ENCODE measurements at places on chromosomes 4 and X.

- no peak for DNase-seq
Observed at GRCh38 chr4:141057582-141057981, 75.7 kb downstream of the RNF150 start.

DNA sequence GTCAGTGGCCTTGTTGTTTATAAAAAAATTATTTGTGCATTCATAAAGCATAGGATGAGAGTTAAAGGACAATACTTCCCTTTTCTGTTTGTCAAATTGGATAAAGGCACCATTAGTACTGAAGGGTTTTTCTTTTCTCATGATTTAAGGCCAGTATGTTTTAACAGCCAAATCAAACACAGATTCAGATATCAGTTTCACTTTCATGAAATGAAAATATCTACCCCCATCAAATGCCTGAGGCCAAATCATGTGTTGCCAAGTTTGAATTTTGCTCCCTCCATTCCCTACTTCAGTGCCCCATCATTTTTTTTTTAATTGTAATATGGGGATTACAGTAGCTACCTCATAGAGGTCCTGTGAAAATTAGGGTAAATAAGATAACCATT is 745.9 kb downstream of the RPA4 start:
- no peak for DNase-seq

DNA sequence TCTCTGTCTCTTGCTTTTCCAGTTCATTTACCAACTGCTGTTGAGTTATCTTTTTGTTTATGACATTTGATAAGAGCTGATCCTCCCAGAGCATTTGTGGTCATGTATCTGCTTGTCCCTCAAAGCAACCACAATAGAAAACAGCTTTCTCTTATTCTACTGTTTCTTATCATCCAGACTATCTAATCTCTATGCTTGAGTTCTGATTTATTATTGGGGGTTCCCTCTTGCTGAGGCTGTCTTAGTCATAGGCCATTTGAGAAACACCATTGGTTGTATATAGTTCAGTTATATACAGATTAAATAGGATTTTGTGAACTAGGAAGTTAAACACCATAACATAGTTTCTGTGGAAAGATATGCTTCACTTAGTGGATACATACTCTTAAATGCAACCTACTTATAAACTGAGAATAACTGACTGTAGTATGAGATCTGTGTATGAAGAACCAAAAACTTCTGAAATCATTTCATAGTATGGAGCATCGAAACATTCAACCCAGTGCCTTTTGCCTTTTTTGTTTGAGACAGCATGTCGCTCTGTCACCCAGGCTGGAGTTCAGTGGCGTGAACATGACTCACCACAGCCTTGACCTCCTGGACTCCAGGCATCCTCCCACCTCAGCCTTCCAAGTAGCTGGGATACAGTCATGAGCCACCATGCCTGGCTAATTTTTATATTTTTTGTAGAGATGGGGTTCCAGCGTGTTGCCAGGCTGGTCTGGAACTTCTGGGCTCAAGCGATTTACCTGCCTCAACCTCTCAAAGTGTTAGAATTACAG is 75.8 kb downstream of the STIM2 start:
- DNase-seq: no peak

- no peak for DNase-seq
Observed at GRCh38 chr4:41077628-41078027, 136.7 kb downstream of the APBB2 start.

DNA sequence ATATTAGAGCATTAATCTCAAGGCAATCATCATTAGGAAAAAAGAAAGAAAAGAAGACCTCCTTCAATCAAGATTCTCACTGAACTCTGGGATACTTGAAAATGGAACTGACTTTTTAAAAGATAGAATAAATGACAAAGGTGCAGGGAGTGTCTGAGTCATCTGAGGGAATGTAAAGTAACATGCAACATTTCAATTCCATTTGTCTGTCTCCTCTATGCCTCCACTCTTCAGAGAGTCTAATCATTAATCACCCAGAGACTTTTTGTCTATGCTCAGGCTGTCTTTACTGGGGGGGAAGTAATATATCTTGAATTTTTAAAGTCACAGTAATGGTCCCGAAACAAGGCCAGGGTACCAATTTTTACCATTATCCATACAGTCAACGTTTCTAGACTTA is 55.0 kb upstream of the PACRGL start:
- DNase-seq: no peak

DNA sequence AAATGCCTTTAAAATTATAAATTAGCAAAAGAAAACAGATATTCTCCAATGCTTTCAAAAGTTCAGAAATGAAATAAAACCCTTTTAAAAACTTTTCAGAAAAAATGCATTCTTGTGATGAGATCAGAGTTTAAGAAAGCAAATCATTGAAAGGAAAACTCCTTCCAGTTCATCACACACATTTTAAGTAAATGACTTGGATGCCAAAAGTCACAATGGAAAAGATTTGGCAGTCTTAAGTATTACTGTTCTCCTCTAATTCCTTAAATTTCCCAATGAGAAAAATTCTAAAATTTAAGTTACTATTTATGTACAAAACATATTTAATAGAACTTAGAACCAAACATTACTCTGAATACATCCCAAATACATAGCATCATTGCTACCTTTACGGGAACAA is 21.1 kb downstream of the HOPX start:
- no peak for DNase-seq

DNA sequence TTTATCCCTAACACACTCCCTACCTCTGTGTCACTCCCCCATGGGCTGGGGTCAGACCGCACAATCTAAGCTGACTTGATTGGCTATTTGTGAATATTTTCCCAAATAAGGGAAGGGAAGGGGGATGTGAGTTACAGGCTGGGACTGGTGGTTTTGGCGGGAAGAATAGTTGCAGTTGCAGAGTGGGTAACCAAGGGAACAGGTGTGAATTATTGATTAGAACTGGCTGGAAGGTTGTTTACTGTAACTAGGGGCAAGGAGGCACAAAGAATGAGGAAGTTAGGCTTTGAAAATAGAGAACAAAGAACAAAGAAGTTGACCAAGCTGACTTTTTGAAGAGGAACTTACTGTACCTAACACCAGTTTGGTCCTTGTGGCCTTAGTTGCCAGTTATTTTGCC is 88.0 kb upstream of the XAGE2 start:
- DNase-seq: no peak

DNA sequence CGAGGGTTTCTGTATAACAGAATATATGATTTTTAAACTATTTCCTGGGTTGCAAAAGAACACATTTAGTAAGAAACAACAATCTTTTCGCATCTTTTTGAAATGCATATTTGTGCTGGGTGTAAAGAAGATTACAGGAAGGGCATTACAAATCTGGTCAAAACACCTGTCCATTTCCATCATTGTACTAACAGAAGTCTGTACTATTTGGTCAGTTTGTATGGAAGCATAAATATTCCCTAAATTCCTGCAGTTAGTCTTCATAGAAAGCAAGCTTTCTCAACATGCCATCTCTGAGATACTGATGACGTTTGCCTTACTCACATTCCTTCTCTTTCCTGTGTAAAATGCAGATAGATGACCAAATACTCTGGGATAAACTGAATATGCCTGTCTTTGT is 203.3 kb downstream of the NWD2 start:
- DNase-seq: no peak

DNA sequence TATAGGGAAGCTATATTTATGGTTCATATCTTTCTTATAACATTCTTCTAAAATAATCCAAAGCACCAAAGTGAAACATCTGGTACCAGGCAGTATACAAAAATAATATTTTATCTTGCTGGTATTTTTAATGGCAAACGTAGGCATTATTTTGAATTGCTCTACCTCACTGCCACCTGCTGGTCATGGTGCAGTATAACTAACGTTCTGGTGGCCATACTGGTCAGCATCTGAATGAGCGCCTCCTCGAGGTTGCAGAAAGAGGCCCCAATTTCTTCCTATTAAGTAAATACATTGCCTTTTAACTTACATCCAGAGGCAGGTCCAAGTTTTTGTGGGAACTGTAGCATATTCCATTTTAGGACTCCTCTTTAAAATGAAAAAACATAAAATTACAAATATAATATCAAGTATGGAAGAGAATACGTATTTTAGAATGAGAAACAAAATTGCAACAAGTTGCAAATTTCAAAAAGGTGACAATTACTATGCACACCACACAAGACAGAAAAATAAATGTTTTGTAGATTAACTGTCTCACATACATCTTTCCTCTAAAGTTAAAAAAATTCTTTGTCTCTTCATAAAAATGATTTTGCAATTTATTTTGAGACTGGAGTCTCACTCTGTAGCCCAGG is 22.9 kb upstream of the CWH43 start:
- DNase-seq: peak; percentile 97

- DNase-seq: no peak
Observed at GRCh38 chr4:6965329-6965728, 55.7 kb downstream of the TBC1D14 start.

DNA sequence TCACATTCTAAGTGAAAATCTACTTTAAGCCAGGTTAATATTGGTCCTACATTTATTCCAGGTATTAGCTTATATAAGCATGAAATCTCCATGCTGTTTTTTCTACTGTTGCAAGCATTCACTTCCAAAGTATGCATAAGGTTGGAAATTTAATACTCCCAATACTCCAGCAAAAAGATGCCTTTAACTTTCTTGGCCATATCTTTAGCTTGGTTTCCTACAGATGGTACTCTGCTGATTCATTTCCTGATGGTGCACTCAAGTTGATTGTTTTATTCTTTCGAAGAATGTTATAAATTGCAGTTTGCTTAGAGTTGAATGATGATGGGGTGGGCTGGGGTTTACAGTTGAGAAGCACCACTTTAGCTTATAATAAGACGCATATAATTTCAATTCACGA is 330.2 kb downstream of the PTTG2 start:
- no peak for DNase-seq

DNA sequence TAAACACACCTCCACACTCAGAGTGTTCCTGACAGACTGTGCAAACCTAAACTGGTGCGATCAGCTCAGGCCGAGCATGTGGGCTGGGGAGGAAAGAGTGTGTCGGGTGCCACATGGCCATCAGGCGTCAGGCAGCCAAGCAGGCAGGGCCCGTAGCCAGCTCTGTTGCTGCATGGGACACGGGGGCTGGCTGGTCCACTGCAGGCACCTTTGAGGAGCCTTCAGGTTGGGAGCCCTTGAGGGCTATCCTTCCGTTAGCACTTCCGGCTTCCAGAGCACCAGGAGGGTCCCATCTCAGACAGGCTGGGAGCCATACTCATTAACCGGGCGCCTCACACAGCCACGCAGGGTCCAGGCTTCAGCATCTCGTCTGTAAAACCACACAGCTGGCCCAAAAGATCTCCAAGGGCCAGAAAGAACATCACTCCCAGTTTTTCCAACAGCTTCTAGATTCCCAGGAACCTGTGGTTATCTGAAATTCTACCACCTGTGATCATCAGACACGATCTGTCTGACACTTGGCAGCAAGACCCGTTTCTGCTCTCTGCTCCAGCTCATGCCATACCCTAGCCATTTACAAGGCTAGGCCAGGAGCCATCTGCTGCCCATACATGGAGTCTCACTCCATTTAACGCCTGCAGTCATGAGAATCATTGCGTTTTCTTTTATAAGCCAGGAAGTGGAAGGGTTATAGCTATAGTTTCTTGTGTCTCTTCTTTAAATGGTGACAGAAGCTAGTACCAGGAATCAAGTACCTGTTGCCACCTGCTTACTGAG is 87.5 kb downstream of the NSUN7 start:
- DNase-seq: no peak

DNA sequence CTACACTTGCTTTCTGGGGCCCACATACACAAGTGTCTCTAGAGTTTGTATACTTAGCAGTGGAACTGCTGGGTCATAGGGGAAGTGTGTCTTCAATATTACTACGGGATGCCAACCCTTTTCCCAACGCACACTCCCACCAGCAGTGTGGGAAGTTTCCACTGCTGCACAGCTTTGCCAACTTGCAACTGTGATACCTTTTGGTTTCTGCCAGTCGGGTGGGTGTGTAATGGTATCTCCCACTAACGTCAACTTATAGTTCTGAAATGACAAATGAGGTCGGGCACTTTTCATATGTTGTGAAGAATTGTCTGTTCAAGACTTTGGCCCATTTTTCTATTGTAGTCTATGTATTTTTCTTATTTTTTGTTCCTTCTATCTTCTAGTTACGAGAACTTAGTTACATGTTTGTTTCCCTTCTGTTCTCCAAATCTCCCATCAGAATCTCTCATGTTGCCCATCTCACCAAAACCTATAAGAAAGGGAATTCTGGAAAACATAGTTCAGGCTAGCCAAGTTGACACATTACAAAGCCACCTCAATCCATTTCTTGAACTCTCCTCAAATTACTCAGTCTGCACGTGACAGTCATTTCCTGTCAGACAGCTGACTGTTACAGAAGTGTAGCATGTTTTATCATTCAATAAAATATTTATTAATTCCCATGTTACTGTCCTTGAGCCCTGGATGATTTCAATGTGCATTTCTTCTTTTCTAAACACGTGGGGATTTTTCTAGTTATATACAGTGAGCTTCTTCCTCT is 30.7 kb downstream of the PNMA6E start:
- DNase-seq: no peak

DNA sequence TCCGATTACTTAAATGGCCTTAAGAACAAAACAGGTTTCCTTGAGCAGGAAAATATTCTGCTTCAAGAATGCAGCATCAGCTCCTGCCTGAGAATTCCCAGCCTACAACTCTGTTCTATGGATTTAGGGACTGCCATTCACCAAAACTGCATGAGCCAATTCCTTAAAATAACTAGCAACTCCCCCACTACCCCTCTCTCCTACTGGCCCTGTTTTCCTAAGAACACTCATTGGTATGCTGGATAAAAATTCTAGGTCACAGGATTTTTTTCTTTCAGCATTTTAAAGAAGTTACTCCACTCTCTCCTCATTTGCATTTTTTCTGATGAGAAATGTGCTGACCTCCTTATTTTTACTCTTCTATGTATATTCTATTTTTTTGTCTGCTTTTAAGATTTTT is 347.1 kb downstream of the IDS start:
- no peak for DNase-seq

GRCh38 chr4:28490669-28491068 is 1630.0 kb downstream of the STIM2 start:
- no peak for DNase-seq

DNA sequence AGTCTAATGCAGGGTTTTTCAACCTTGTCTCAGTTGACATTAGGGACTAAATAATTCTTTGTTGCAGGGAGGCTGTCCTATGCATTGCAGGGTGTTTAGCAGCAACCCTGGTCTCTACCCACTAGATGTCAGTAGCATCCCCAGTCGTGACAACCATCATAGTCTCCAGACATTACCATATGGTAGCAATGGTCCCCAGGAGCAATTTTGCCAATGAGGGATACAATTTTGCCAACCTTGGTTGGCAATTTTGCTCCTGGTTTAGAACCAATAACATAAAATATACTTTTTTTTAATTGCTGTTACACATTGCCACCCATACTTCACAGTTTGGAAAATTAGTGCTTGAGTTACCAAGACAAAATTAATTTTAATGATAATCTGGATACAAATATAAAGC is 6.0 kb downstream of the EREG start:
- peak; percentile 70 for DNase-seq

DNA sequence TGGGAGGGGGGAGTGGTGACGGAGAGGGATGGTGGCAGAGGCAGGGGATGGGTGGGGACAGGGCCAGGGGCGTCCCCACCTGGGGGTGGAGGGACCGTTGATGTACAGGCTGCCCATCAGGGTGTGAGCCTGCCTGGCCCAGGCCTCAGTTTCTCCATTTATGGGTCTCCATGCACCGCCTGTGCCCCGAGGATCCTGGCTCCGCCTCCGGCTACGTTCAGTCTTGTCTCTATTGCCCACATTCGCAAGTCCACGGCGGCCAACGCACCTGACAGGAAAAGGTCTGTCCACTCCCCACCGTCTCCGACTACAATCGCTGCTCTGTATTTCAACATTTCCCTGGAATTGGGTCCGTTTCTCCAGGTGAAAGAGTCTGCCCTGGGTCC is 96.3 kb upstream of the NKX1-1 start:
- no peak for DNase-seq

Measured in trophoblast cell (in vitro differentiated cells and primary cell).